ENCODE measurements at places on chromosomes 7 and 10.
A peak's percentile ranks its signal among the peaks of the same experiment; 100 is the strongest.

- DNase-seq: no peak
Observed at GRCh38 chr7:22406715-22407114, 49.8 kb upstream of the RAPGEF5 start.

DNA sequence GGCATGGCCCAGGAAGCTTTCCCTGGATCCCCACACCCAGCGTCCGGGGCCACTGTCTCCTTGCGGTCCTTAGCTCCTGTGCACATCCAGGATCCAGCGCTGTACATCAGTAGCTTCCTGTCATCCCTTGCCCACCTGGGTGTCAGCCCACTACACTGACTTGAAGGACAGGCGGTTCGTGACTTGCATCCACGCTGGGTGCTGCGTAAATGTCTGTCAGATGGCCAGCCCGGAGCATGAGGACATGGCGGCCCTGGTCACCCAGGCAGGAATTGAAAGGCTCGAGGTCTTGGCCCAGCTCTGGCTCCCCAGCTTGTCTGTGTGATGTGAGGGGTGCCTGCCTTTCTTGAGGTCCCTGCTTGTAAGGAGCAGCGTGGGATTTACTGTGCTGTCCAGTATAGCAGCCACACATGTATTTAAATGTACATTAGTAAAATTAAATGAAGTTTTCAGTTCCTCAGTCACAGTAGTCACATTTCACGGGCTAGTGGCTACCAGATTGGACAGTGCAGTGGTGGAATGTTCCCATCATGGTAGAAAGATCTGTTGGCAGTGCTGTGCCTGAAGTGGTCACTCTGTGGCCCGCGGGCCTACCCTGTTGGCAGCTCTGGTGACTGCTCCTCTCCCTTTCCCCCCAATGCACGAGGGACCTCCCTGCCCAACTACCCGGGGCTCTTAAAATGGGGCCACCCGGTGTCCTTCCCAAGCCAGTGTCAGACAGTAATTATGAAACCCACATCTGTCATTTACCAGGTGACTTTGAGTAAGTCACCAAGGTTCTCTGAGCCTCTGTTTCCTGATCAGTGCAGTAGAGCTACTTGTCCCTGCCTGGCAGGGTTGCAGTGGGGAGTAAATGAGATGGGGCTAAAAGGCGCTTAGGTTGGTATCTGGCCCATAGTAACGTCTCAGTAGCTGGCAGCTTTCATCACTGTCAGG, 97.8 kb upstream of the PPIF start:
- peak; percentile 75 for DNase-seq

DNA sequence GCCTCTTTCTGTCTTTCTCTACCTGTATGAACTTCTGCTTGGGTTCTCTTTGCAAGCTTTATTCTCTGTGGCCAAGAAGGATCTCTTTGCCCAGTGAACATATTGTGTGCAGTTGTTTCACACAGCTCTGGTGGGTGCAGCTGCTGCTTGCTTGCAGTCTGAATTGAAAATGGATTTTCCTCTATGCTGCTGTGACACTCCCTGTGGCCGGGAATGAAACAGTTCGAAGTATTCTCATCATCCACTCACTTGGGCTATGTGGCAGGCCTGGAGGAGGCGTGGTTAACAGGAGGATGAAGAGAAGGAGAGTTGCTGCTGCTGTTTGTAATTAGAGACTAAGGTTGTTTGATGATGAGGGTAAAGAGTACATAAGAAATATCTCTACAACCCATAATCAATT, 28.4 kb upstream of the ITGA8 start:
- DNase-seq: no peak

DNA sequence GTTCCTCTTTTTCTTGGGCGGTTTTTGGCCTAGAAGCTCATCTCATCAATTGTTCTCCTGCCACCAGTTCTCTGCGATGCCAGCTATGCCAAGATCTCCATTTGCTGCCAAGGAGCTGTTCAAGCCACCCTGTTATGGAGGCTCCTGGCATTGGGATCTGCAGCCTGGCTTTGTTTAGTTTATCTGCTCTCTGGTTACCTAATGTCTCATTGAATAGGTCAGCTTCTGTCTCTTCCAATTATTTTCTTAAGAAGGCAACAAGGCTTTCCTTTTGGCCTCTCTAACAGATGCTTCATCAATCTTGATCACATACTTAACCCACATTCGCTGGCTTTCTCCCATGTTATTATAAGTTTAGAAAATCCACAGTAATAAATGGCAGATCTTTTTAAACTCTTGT, 20.6 kb upstream of the SDK1 start:
- DNase-seq: no peak

- DNase-seq: no peak
Observed at GRCh38 chr7:118657391-118658005, 433.0 kb downstream of the ANKRD7 start.

DNA sequence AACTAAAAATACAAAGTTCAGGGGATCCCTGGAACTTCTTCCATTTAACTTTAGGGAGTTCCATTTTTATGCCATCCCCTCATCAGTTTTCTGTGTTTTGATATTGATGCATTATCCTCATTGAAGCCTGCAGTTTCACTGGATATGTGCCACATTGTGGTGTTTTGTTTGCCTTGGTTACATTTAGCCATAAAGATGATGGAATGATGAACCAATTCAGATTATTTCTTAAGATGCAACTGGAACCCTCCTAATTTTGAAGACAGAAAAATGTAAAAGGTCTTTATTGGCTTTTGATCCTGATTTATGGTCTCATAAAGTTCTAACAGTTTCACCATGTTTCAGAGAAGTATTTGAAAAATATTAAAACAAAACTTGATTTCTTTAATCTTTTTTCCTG, 314.2 kb upstream of the KLF6 start:
- DNase-seq: no peak

DNA sequence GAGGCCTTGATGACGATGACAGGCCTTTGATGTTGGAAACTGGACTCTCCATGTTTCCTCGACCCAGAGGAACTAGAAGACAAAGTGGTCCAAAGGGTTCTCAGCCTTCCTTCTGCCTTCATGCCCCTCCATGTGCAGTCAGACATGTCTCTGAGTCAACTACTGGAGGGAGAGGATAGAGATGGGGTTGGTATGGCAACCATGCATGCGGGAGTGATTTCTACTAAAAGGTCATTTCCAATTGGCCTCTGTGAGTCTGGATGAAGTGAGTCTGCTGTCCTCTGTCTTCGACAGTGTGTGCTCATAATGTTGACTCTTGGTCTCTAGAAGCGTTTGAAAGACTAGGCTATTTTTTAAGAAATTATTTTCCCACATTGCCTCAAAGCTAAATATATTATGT, 29.2 kb downstream of the STK17A start:
- DNase-seq: no peak

DNA sequence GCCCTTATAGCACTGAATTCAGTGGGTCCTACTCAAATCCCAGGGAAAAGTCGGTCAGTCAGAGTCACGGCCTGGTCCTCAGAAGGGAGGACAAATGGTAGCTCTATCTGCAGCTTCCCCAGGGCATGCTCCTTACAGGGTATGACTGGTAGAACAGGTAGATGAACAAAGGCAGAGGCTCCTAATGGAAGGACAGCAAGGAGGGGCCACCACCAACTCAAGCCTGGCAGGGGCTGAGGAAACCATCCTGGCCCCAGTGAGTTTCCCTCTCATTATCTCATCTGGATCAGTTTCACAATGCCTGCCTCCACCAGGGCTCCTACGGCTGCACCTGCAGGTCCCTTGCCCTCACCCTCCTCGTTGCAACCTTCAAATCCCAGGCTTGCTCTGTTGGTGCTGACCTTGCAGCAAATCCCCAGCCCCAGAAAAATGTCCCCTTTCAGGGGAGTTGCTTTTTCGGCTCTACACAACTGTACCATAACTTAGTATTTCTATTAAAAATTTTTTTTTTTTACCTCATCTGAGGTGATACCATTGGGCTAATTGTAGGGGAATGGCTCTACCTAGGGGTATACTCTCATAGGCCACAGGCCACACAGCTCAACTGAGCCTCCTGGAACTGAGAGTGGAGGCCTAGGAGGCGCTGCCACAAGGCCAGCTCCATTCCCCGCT, 2.4 kb upstream of the MYO1G start:
- DNase-seq: peak; percentile 37

GRCh38 chr7:22338877-22339276, 18.1 kb downstream of the RAPGEF5 start:
- no peak for DNase-seq

- no peak for DNase-seq
Observed at GRCh38 chr7:126040114-126041045, 1110.8 kb upstream of the POT1 start.

- DNase-seq: no peak
Observed at GRCh38 chr10:47346581-47347302, 1.4 kb upstream of the RBP3 start.

DNA sequence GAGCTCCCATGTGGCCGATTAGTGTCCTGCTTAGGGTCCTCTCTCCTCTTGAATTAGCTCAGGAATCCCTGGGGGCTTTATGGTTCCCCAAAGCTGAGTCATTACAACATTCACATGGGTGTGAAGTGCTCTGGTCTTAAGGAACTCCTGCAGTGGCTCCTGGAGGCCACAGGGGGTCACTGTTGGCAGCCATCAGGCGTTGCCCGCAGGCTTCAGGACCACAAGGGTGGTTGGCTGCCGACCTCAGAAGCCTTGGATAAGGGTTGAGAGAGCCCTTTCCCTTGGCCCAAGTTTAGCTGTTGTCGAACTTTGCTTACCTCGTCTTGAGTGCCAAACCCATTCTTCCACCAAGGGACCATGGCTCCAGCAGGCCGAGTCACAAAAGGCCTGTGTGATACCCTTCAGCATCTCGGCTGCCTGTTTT, 61.7 kb downstream of the SH2D4B start:
- DNase-seq: peak; percentile 38

DNA sequence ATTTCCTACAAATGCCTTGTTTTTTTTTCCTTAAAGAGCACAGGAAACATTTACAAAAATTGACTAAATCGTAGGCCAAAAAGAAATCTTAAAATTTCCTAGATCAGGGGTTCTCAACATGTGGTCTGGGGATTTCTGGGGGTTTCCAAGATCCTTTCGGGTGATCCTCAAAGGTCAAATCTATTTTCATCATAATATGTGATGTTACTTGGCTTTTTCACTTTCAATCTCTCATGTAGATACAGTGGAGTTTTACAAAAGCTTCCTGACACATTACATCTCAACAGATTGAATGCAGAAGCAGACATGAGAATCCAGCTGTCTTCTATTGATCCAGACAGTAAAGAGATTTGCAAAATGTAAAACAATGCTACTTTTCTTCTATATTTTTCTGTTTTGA, 497.3 kb downstream of the INHBA start:
- DNase-seq: no peak

DNA sequence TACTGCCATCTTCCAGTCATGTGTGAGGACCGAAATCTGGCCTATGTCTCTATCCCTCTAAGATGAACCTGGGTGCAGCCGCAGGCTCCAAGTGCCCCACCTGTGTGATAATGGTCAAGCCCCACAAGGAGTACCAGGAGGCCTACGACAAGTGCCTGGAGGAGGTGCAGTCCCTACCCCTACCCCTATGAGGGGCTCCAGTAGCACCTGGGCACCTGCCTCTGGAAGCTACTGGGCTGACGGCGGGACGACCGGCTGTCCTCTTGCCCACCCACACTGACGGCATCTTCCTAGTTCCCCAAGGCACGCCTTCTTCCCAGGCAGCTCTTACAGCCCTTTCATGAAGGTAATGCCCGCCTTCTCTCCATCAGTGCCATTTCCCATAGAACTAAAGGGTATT, 47.4 kb downstream of the HOXA1 start:
- DNase-seq: no peak

DNA sequence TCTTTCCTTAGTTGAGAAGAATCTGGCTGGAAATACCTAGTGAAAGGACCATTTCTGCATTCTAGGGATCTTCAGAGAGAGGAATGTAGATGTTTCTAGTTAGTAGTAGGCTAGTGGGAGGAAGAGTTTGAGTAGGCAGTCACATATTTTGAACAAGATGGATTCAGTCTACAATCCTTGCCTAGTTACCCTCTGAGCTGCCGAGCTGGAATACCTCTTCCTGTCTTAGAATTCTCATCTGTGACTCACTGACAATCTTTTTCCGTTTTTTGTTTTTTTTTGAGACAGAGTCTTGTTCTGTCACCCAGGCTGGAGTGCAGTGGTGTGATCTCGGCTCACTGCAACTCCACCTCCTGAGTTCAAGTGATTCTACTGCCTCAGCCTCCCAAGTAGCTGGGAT, 30.7 kb upstream of the PLPP4 start:
- DNase-seq: no peak

DNA sequence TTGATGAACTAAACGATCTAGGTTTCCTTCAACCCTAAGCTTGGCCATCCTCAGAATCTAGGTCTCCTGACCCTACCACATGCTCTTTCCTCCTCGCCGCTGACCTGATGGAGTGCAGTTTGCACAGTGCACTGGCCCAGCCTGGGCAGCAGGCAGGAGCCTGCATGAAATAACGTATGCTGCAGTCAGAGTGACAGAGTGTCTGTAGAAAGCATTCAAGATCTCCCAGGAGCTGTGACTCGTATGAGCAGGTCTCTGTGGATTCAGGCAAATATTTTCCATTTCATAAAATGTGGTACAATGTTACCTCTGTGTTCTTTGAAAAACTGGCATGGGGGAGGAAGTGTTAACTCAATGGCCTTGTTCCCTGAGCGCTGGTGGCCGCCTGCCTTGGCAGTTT, 441.8 kb downstream of the RPS24 start:
- DNase-seq: no peak

DNA sequence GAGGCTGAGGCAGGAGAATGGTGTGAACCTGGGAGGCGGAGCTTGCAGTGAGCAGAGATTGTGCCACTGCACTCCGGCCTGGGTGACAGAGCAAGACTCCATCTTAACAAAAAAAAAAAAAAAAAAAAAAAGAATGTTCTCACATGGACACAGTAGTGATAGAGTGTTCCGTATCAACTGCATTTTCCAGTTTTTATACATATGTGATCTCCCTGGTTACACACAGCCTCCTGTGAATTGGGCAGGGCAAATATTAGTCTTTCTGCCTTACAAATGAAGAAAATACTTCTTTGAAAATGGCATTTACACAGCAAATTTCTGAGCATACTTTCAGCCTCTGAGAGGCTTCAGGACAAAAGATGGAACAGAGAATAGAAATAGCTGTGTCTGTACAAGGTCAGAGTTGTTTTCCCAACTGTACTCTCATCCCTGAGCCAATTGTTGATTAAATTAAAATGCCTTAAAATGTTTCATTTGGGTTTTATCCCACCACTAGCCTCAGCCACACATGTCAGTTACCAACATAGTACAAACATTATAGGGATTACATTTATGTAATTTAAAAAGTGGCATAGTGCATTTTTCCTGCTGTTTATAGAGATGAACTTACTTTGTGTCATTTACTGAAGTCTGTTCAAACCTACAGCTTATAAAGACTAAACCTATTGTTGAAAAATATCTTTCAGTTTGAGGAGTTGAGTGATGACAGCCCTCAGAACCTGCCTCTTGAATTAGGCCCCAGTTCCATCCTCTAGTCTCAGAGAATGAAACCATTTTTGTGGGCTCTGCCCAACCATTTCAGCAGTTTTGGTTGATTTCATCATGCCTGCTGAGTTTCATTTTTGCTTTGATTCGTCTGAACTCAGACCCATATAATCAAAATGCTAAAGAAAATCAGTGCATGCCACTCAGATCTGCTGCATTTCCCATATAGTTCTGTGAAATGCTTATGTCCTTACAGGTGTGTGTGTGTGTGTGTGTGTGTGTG, 609.4 kb upstream of the C7orf33 start:
- no peak for DNase-seq
